Stimulated activated naive CD8-positive, alpha-beta T cell treated with anti-CD3 and anti-CD28 coated beads, Interleukin-15, amount 100 ng/mL, for 72 hours (primary cell): ENCODE measurements at places on chromosomes 1 and 21.
A peak's percentile ranks its signal among the peaks of the same experiment; 100 is the strongest.

DNA sequence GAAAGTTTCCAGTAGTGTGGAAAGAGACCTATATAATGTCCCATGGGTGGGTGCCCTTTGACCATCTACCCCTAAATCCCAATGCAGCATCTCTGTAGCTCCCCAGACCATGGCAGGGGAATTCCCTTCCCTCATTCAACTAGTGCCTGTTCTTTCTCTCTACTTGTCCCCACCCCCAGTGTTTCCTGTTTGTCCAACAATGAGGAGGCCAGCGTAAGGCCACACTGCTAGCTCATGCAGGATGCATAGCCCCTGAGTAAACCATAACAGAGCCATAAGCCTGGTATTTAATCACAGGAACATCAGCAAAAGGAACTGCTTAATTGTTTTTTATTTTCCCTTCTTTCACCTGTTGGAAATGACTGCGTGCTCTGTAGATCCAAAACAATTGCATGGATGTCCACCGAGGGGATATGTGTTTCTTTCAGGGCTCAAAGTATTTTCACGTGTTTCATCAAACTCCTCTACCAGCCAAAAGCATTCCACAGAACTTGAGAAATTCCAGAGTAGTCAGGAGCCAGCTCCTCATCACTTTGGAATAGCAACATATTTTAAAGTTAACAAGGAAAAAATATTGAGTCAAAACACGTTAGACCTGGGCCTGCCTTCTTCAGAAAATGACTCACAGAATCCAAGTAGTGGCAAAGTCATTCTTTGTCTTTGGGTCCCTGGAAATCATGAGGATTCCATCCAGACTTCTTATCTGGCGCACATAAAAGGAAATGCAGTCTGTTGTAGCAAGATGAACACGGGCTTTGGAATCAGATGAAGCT lies 162.5 kb upstream of the SGIP1 start:
- peak; percentile 45 for DNase-seq

DNA sequence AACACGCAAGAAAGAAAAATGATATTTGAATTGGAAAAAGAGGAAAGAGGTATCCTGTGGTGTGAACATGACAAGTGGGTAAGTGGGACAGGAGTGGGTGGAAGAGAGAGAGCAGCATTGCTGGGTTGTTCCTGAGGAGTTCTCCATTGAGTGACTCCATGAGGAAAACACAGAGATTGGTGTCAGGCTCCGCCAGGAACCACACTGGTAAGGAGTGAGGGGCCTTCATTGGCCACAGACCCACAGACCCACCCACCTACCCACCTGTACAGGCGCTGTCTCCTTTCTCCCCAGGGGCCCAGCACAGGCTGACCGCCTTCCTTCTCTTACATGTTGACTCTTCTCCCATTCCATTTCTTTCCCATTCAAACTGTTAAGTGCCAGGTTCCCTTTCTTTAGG lies 20.9 kb downstream of the S100A7A start:
- DNase-seq: no peak

DNA sequence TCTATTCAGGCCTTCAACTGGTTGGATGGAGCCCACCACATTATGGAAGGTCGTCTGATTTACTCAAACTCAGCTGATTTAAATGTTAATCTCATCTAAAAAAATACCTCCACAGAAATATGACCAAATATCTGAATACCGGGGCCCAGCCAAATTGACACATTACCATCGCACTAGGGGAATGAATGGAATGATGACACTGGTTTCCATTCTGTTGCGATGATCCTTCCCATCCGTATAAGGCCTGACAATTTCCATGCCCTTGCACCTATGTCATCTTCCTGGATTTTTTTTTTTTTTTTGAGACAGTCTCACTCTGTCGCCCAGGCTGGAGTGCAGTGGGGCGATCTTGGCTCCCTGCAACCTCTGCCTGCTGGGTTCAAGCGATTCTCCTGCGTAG lies 397.5 kb downstream of the KIF26B start:
- DNase-seq: no peak

DNA sequence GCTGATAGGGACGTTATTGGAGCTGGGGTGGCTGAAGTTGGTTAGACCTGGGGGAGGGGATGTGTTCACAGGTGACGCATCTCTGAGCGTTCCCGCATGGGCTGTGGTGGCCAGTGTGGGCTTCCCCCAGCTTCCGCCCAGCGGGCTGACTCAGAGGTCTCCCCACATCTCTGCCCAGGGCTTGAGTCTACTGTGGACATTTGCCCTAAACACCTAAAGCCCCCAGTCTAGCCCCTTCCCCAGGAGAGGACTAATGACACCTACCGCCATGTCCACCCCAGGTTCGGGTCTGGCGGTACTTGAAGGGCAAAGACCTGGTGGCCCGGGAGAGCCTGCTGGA lies 2.0 kb downstream of the AGRN start:
- DNase-seq: no peak

GRCh38 chr1:234208351-234208750 lies 164.9 kb upstream of the COA6 start:
- DNase-seq: no peak

- DNase-seq: no peak
Observed at GRCh38 chr1:23879809-23880208, 11.7 kb upstream of the FUCA1 start.

DNA sequence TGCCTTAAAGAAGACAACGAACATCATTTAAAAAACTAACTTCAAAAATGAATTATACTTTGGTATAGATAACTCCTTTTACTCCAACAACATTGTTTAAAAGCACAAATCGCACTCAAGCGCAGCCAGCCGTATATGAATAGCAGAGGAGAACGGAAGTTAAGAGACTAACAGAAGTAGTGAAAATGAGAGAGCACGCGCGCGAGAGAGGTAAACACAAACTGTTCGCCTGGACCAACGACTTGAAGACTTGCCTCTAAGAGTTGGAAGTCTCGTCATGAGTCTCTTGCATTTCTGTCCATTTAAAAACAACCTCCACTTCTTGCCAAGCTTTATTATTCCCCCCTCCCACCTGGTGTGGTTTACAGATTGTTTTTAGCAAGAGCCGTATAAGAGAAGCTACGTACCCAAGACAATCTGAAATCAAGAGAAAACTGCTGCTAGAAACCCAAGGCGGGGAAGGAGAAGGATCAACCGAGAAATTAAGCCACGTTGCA lies 479 bp downstream of the SELENOF start:
- peak; percentile 13 for DNase-seq

- DNase-seq: no peak
Observed at GRCh38 chr1:178145605-178146004, 51.7 kb downstream of the RASAL2 start.

- DNase-seq: no peak
Observed at GRCh38 chr1:201108614-201109013, 3.6 kb downstream of the CACNA1S start.

DNA sequence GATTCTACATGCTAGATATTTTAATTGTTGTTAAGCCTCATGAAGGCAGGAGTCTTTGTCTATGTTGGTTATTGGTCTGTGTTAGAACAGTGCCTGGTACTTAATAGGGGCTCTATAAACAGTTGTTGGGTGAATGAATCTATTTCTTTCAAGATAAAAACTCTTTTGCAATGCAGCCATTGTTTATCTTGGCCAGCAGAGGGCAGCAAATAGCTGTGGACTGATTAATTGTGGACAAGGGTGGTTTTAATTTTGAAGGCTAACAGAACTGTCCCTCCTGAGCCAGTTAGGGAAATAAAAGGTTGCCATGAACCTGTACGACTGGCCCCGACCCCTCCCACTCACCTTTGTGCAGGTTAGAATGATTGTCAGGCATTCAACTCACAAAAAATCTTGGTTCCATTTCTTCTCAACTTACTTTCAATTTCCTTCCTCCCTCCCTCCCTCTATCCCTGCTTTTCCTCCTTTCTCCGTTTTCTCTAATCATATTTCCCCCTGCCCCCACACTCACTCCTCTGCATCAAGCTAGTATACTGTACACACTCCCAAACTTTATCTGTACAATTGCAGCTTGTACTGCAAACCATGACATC lies 66.3 kb upstream of the DIRAS3 start:
- DNase-seq: peak; percentile 29

DNA sequence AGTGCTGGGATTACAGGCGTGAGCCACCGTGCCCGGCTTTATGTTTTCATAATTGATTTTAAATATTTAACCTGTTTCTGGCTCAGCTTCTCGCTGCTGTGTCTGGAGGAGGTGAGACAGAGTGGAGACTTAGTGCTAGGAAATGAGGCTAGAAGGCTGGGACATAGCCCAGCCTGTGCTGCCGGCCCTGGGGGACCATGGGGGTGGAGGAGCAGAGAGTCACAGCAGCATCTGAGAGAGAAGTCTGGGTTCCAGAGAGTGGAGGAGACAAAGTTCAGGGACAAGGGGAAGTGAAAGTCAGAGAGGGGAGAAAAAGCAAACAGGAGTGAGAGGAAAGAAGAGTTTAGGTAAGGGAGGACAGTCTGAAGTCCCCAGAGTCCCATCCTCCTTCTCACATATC lies 71.9 kb downstream of the LHX9 start:
- DNase-seq: no peak

DNA sequence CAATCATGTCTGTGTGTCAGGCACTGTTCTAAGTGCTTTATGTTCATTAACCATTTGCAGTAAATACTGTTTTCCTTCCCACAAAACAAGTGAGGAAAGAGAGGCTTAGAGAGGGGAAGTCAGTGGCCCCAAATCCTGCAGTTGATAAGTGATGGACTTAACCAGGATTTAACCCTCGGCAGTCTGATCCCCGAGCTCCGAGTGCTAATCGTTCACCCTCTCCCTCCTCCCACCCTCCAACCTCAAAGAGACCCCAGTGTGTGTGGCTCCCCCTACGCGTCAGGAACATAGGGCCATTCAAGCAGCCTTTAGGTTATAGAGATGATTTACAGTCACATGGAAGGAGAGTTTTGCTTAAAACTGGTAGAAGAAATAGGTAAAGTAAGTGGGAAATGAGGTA lies 47.2 kb downstream of the SCCPDH start:
- DNase-seq: no peak

GRCh38 chr1:60274422-60275290 lies 201.1 kb upstream of the C1orf87 start:
- no peak for DNase-seq

GRCh38 chr1:201122321-201122957 lies 4.5 kb downstream of the ASCL5 start:
- no peak for DNase-seq

GRCh38 chr1:180627411-180627810 lies 4.4 kb upstream of the XPR1 start:
- DNase-seq: no peak

GRCh38 chr1:25677193-25677773 lies 60.7 kb downstream of the MAN1C1 start:
- DNase-seq: no peak
